ENCODE measurements at places on chromosomes 5 and 9.

GRCh38 chr5:96141749-96142148 lies 180.1 kb upstream of the ELL2 start:
- DNase-seq: no peak

DNA sequence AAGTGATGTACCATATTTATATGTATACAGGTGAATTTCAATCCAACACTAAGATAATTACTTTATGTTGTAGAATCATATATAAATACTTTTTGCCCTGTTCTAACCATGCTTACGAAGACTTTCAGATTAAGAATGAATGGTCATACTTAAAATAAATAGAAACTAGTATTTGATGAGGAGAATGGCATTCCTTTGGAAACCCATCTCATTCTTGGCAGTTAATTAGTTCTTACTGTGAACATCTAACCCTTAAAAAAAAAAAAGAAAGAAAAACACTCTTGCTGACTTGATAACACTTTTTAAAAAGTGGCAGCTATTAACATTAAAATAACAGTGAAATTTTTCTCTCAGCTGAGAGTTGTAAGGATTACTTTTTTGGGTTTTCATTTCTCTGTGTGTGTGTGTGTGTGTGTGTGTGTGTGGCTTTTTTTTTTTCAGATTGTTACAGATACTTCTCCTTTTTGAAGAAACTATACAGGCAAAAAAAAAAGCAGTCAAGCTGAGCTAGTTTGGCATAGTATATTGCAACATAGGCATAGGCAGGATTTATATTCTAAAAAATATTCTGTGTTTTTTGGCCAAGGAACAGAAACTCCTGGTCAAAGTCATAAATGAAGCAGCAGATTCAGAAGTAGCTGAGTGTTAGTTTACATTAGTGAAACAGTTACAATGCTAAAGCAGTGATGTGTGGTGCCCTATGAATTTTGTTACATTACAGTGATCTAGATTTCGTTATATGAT lies 163.5 kb downstream of the CD180 start:
- no peak for DNase-seq

DNA sequence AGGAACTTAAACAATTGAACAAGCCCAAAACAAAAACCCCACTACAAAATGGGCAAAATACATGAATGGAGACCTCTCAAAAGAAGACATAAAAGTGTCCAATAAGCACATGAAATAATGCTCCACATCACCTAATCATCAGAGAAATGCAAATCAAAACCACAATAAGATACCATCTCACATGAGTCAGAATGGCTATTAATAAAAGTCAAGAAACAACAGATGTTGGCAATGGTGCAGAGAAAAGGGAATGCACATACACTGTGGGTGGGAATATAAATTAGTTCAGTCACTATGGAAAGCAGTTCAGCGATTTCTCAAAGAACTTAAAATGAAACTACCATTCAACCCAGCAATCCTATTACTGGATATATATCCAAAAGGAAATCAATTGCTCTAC lies 337.4 kb upstream of the GRIA1 start:
- DNase-seq: no peak

GRCh38 chr9:114774524-114774923 lies 31.3 kb downstream of the TNFSF15 start:
- no peak for DNase-seq
